Activated CD8-positive, alpha-beta T cell treated with anti-CD3 and anti-CD28 coated beads, Interleukin-2, amount 10 ng/mL, durations not matched to agents 7 days and 5 days (primary cell): ENCODE measurements at places on chromosomes 2 and 18. TPM values are rescaled to one million over a fixed set of nuclear protein-coding genes. Genes with fewer than 3 reads are reported as not detected.

GRCh38 chr2:133919285-133919684, 334.6 kb upstream of the MGAT5 start:
- no peak overlapping the region for H3K4me3 ChIP-seq
- H3K27ac ChIP-seq = no peak overlapping the region
- no peaks in the 10 kb centered on the region for H3K4me1 ChIP-seq
- DNase-seq = no peak

GRCh38 chr2:23171108-23171507, 213.9 kb upstream of the KLHL29 start:
- no peaks in the 10 kb centered on the region for H3K4me1 ChIP-seq
- H3K27me3 ChIP-seq = no peaks in the 10 kb centered on the region
- H3K27ac ChIP-seq = no peak overlapping the region
- H3K4me3 ChIP-seq = no peak overlapping the region

DNA sequence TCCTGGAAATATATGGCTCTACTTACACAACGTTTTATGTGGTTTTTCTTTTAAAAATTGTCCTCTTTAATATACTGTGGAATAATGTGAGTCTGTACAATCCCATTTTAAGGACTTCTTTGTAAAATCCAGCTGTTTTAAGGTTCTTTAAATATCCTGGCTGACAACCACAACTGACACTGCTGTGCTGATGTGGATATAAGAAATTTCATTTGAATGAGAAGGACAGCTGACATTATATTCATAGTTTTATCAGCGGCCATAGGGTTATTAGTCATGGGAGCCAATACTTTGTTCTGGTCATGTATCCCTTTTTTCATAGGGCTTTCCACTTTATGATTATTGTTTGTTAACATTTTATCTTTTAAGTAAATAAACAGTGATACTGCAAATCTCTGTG, 169.5 kb downstream of the CAMKMT start:
- no peak for DNase-seq
- H3K27me3 ChIP-seq = no peaks in the 10 kb centered on the region
- H3K36me3 ChIP-seq = peaks cover 1% of the 10 kb centered on the region
- H3K27ac ChIP-seq = no peak overlapping the region
- no peak overlapping the region for H3K4me3 ChIP-seq

NR4A2 gene
- 2.0 TPM for total RNA-seq

FSIP2 gene
- 0.26 TPM for total RNA-seq

CPO gene
- total RNA-seq = not detected

DNA sequence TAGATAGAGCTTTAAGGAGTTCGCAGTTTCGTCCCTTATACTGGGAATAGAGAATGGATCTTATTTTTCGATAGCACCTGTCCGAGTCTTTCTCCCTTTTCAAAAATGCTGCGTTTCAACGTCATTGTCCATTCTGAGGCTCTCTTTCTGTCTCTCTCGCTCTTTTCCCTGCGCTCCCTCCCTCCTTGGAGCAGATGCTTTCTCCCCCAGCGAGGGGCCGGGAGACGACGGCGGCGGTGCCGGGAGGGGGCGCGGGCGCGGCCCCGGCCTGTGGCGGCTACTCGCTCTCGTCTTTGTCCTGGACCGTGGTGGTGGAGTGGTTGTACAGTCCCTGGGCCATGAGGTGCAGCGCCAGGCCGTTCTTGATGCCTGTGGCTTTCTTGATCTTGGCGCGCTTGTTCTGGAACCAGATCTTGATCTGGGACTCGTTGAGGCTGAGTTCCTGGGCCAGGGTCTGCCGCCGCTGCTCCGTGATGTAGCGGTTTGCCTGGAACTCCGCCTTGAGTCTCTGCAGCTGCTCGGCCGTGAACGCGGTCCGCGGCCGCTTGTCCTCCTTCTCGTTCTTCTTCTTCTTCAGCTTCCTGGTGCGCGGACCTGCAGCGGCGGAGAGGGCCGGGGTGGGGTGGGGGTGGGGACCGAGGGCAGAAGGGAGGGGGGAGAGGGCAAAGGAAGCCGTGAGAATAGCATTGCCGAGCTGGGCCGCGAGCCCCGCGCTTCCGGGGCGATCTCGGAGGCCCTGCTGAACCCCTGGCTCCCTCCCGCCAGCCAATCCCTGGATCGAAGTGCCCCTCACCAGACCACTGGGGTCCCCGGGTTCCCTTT, 4.6 kb downstream of the EN1 start:
- no peak overlapping the region for H3K4me3 ChIP-seq
- peaks cover 8% of the 10 kb centered on the region for H3K4me1 ChIP-seq
- peaks cover 77% of the 10 kb centered on the region for H3K27me3 ChIP-seq
- peaks cover 9% of the 10 kb centered on the region for H3K36me3 ChIP-seq
- H3K27ac ChIP-seq = no peak overlapping the region

PSMG2 gene
- total RNA-seq = 108 TPM

DNA sequence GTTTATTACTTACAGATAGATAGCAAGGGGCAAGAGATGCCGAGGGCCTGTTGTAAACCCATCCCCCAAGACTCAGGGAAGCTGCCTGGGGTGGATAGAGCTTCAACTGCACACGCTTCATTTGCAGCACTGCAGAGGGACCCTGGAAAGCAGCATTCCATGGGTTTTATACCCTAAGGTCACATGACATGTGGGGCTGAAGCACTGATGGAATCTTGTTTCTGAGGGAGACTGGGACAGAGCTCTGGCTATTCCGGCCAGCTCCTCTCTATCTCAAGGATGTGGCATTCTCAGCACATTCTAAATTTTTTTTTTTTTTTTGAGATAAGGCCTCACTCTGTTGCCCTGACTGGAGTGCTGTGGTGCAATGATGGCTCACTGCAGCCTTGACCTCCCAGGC, 300.1 kb downstream of the MYCN start:
- DNase-seq = no peak
- H3K36me3 ChIP-seq = no peaks in the 10 kb centered on the region
- H3K4me3 ChIP-seq = no peak overlapping the region
- no peaks in the 10 kb centered on the region for H3K4me1 ChIP-seq
- no peak overlapping the region for H3K27ac ChIP-seq
- H3K27me3 ChIP-seq = no peaks in the 10 kb centered on the region

THSD7B gene
- not detected for total RNA-seq

DNA sequence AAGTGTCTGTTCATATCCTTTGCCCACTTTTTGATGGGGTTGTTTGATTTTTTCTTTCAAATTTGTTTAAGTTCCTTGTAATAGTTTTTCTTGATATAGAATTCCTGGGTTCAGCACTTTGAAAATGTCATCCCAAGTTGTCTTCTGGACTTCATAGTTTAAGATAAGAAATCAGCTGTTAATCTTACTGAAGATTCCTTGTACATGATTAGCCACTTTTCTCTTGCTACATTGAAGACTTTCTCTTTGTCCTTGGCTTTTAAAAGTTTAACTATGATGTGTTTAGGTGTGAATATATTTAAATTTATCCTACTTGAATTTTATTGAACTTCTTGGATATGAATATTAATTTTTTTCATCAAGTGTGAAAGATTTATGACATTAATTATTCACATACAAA, 387.2 kb upstream of the CWC22 start:
- no peak for DNase-seq
- no peaks in the 10 kb centered on the region for H3K4me1 ChIP-seq
- H3K27me3 ChIP-seq = no peaks in the 10 kb centered on the region
- H3K27ac ChIP-seq = no peak overlapping the region
- H3K4me3 ChIP-seq = no peak overlapping the region

GRCh38 chr2:240948086-240948485, 42.0 kb downstream of the CROCC2 start:
- H3K4me1 ChIP-seq = no peaks in the 10 kb centered on the region
- no peak overlapping the region for H3K27ac ChIP-seq
- H3K27me3 ChIP-seq = peaks cover 2% of the 10 kb centered on the region
- no peak overlapping the region for H3K4me3 ChIP-seq
- no peaks in the 10 kb centered on the region for H3K36me3 ChIP-seq

DNA sequence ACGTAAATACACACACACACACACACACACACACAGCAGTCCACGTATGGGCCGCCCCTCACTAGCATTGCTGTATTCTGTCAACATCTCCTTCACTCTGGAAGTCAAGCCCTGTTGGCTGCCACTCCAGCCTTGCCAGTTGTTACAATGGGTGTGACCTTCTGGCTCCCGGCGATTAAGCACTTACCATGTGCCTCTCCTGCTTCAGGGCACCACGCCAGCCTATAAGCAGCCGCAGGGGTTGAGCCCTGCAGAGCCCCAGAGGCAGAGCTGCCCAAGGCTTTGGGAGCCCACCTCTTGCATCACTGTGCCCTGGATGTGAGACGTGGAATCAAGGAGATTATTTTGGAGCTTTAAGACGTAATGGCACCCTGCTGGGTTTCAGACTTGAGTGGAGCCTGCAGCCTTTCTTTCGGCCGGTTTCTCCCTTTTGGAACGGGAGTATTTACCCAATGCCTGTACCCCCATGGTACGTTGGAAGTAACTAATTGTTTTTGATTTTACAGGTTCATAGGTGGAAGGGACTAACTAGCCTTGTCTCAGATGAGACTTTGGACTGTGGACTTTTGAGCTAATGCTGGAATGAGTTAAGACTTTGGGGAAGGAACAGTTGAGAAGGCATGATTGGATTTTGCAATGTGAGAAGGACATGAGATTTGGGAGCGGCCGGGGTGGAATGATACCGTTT, 54.5 kb upstream of the ROCK2 start:
- DNase-seq = no peak
- no peak overlapping the region for H3K27ac ChIP-seq
- H3K36me3 ChIP-seq = no peaks in the 10 kb centered on the region
- no peak overlapping the region for H3K4me3 ChIP-seq
- no peaks in the 10 kb centered on the region for H3K4me1 ChIP-seq

DNA sequence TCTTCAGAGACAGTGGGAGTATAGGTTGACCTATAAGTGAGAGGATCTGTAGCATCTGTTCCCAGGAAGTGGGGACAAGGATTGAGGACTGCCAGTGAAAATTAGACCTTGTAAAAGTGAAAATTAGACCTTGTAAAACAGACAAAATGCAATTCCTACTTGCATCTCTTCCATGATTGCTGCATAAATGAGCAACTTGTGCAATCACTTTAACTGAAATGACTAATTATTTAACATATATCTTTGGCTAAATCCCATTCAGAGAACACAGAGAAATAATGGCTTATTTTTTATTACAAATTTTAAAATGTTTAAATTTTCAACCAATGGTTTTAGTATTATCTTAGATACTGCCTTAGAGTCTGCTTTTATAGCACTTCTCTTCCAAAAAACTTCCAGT, 67.2 kb upstream of the NABP1 start:
- H3K4me1 ChIP-seq = peaks cover 2% of the 10 kb centered on the region
- no peak overlapping the region for H3K4me3 ChIP-seq
- DNase-seq = no peak
- peaks cover 3% of the 10 kb centered on the region for H3K27me3 ChIP-seq
- no peaks in the 10 kb centered on the region for H3K36me3 ChIP-seq

GRCh38 chr2:185859506-185859905, 120.9 kb downstream of the FSIP2 start:
- no peaks in the 10 kb centered on the region for H3K36me3 ChIP-seq
- DNase-seq = no peak
- no peak overlapping the region for H3K27ac ChIP-seq
- no peaks in the 10 kb centered on the region for H3K27me3 ChIP-seq
- no peaks in the 10 kb centered on the region for H3K4me1 ChIP-seq
- H3K4me3 ChIP-seq = no peak overlapping the region

- no peaks in the 10 kb centered on the region for H3K4me1 ChIP-seq
- no peak overlapping the region for H3K4me3 ChIP-seq
- no peak overlapping the region for H3K27ac ChIP-seq
- H3K27me3 ChIP-seq = peaks cover 4% of the 10 kb centered on the region
Measured at GRCh38 chr2:129748653-129749052, 230.8 kb upstream of the RAB6C start.

GRCh38 chr2:111219734-111220505, 99.2 kb downstream of the BCL2L11 start:
- no peak overlapping the region for H3K27ac ChIP-seq
- no peak overlapping the region for H3K4me3 ChIP-seq
- no peak for DNase-seq
- H3K4me1 ChIP-seq = no peaks in the 10 kb centered on the region

- DNase-seq = no peak
- no peaks in the 10 kb centered on the region for H3K36me3 ChIP-seq
- no peak overlapping the region for H3K4me3 ChIP-seq
- no peak overlapping the region for H3K27ac ChIP-seq
Measured at GRCh38 chr2:204487447-204488229, 57.6 kb upstream of the PARD3B start.

DNA sequence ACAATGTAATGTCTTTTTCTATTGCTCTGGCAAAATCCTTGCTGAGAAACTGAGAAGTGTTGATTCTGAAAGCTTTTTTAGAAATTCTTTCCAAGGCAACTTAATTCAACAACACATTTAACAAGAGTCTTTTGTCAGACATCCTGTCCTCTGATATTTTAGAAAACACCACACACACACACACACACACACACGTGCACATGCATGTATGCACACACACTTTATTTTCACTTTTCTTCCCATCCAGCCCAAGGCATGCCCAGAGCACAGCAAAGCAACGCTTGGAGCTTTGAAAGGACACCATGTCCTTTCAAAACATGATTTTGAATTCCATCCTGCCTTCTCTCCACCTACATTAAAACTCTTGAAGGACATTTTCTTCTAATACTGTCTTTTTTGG, 116.1 kb downstream of the ATL2 start:
- no peaks in the 10 kb centered on the region for H3K4me1 ChIP-seq
- DNase-seq = no peak
- H3K27ac ChIP-seq = no peak overlapping the region
- H3K36me3 ChIP-seq = no peaks in the 10 kb centered on the region
- no peak overlapping the region for H3K4me3 ChIP-seq

GPC1 gene
- total RNA-seq = 5.7 TPM

- no peaks in the 10 kb centered on the region for H3K36me3 ChIP-seq
- no peak for DNase-seq
- no peaks in the 10 kb centered on the region for H3K4me1 ChIP-seq
- H3K27ac ChIP-seq = no peak overlapping the region
- H3K27me3 ChIP-seq = no peaks in the 10 kb centered on the region
- H3K4me3 ChIP-seq = no peak overlapping the region
Measured at GRCh38 chr2:14401873-14402272, 230.6 kb upstream of the LRATD1 start.

GRCh38 chr2:74440378-74441169, 1.2 kb downstream of the RTKN start:
- peak overlapping the region; percentile 40 for H3K4me3 ChIP-seq
- peaks cover 16% of the 10 kb centered on the region for H3K4me1 ChIP-seq
- H3K36me3 ChIP-seq = no peaks in the 10 kb centered on the region
- H3K27me3 ChIP-seq = peaks cover 42% of the 10 kb centered on the region

TYMS gene
- total RNA-seq = 502 TPM

- H3K4me1 ChIP-seq = no peaks in the 10 kb centered on the region
- DNase-seq = no peak
- H3K36me3 ChIP-seq = peaks cover 2% of the 10 kb centered on the region
- no peaks in the 10 kb centered on the region for H3K27me3 ChIP-seq
Measured at GRCh38 chr18:62758591-62758990, 43.2 kb downstream of the PHLPP1 start.

GRCh38 chr2:54673501-54673998, 49.9 kb upstream of the EML6 start:
- DNase-seq = peak; percentile 68
- peaks cover 32% of the 10 kb centered on the region for H3K36me3 ChIP-seq
- no peak overlapping the region for H3K4me3 ChIP-seq
- peak overlapping the region; percentile 25 for H3K27ac ChIP-seq

SLC23A3 gene
- total RNA-seq = 2.2 TPM

- peak; percentile 20 for DNase-seq
- no peaks in the 10 kb centered on the region for H3K27me3 ChIP-seq
- peaks cover 10% of the 10 kb centered on the region for H3K4me1 ChIP-seq
- H3K36me3 ChIP-seq = no peaks in the 10 kb centered on the region
- no peak overlapping the region for H3K27ac ChIP-seq
Measured at GRCh38 chr2:212777020-212777491, 238.5 kb upstream of the ERBB4 start.

- no peak overlapping the region for H3K27ac ChIP-seq
- H3K27me3 ChIP-seq = no peaks in the 10 kb centered on the region
- H3K36me3 ChIP-seq = no peaks in the 10 kb centered on the region
- no peak for DNase-seq
- H3K4me3 ChIP-seq = no peak overlapping the region
Measured at GRCh38 chr2:27152102-27152795, 3.4 kb downstream of the TCF23 start.
